Head of caudate nucleus (tissue), 42 donors: ENCODE measurements at places on chromosomes 3 and 15.

DNA sequence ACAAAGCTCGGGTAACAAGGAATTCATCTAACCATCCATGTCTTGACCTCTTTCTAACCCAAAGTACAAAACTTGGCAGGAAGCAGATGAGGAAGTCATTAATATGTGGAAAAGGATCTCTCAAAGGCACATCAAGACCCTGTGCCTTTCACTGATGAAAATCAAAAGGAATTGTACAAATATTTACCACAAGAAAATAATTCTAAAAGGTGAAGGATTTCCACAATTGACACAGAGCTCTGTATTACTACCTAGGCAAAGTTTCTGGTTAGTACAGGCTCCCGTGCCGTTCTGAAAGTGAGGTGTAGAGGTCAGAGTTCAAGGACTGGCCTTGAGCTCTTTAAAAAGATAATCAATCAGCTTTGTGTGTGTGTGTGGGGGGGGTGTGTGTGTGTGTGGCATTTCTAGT lies 239.7 kb upstream of the ICE2 start:
- DNase-seq, result no peak

DNA sequence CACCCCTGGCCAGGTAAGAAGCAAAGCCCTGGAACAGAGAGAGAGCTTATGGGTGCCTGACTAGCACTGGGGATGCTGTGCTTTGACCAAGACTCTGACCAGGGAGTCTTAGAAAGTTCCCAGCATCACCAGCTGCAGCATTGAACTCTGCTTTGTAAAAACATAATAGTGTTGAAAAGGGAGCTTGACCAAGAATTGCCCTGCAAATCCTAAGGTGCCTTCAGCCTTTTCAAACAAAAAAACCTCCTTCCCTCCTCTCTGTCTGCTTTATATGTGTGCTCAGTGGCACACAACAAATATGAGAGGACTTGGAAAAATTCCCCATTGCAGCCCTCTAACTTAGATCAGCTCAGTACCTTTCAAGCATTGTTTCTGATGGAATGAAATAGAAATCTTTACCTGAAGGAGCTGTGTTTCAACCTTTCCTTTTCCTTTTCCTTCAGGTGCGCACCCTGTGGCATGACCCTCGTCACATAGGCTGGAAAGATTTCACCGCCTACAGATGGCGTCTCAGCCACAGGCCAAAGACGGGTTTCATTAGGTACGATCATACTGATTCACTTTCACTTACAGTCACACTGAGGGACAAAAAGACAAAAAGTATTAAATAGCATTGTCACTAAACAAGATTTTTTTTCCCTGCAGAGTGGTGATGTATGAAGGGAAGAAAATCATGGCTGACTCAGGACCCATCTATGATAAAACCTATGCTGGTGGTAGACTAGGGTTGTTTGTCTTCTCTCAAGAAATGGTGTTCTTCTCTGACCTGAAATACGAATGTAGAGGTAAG lies 13.0 kb downstream of the THBS1 start:
- DNase-seq, result no peak

- no peak for DNase-seq
These were observed 111.1 kb downstream of the MAGI1 start for GRCh38 chr3:65927576-65927975.

DNA sequence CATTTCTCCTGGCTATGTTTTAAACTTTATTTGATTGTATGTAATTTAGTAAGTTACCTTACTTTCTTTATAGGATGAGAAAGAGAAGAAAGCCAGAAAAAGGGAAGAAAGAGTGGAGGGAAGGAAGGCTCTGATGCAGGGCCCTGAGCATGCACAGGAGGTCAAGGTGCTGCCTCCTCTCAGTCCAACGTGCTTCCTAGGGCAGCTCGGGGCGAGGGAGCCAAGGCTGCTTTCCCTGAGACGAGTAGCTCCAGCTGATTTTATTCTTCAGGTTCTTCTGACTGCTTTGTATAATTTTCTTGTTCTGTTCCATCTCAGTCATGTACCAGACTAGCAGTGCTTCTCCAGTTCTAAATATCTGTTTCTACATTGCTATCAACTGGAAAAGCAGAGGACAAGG lies 3.4 kb downstream of the CORO2B start:
- DNase-seq, result no peak

DNA sequence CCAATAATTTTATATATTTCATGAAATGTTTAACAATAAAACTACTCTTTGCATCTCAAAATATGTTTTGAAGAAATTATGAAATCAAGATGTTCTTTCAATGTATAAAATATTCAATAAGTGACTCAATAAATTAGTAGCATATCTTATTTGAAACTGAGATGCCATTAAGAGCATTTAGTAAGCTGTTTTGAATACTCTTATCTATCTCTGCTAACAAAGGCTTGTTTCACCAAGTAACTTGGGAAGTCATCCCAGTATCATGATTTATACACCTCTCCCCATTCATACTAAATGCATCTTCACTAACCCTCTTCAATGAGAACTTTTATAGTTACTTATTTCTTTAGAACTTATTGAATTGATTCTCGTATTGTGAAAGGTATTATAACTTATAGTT lies 43.1 kb downstream of the TNIK start:
- no peak for DNase-seq

DNA sequence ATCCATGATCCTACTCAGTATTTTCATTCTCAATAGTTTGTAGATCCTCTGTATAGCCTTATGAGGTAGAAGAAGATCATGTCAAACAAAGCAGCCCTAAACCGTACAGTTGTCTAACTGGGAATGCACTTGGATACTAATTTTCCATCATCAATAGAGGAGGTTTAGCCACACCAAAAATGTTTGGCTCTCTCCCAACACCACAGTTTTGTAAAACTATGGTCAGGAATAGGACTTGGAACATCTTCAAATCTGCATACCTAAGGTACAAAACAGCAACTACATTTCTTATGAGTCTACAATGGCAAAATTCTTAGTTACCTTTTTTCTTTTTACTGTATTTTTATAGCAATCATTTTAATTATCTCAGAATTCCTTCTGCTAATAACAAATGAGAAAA lies 1001.6 kb downstream of the ROBO2 start:
- no peak for DNase-seq

GRCh38 chr3:172151651-172152649 lies 112.6 kb downstream of the FNDC3B start:
- no peak for DNase-seq

DNA sequence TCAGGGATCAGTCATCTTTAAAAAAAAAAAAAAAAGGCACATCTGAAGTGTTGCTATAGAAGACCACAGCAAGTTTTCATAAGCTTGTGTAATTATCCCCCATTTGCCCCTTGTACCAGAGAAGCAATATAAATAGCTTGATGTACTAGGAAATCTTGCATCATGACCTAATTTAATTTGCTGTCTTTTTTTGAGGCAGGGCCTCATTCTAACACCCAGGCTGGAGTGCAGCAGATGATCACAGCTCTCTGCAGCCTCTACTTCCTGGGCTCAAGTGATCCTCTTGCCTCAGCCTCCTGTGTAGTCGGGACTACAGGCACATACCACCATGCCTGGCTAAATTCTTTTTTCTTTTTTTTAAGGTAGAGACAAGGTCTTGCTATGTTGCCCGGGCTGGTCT lies 88.7 kb downstream of the ARIH1 start:
- no peak for DNase-seq

- DNase-seq, result no peak
These were observed 38.4 kb downstream of the TMEM158 start for GRCh38 chr3:45187694-45188141.

GRCh38 chr3:194671511-194671899 lies 486 bp downstream of the LSG1 start:
- DNase-seq, result no peak

GRCh38 chr3:181326637-181327223 lies 337.2 kb upstream of the DNAJC19 start:
- no peak for DNase-seq

DNA sequence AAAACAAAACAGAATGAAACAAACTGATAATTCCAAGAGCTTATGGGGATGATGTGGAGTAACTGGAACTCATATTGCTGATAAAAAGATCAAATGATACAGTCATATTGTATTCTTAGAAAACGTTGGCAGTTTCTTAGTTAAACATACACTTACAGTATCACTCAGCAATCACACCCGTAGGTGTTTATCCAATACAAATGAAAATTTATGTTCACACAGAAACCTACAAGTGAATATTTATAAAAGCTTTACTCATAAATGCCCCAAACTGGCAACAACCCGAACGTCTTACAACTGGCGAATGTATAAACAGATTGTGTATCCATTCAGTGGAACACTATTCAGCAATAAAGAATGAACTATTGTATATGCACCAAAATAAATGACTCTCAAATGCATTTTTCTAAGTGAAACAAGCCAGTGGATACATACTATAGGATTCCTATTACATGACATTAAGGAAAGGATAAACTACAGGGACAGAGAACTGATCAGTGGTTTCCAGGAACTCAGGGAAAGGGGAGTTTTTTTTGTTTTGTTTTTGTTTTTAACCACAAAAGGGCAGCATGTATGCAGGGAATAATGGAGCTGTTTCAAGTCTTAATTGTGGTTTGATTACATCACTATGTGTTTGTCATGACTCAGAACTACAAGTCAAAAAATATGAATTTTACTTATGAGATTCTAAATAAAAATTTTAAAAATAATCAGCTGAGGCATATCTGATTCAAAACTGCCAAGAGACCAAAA lies 71.8 kb upstream of the NDUFB4 start:
- DNase-seq, result no peak

GRCh38 chr3:172305552-172305951 lies 142.7 kb downstream of the GHSR start:
- DNase-seq, result no peak

DNA sequence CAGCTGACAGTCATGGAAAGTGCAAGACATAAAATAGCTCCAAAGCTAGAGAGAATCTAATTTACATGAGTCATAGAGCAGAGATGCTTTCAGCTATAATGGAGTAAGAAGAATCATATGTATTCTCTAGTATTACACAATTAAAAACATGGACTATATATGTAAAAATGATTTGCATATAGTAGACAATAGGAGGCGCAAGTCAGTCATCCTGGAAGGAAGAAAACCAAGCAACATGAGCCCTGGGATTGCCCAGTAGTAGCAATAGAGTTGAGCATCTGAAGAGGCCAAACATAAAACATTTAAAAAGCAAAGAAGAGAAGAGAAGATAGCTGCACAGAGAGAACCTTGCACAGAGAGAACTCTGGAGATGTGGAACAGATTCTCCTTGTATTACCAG lies 455.0 kb downstream of the EPHA3 start:
- no peak for DNase-seq

DNA sequence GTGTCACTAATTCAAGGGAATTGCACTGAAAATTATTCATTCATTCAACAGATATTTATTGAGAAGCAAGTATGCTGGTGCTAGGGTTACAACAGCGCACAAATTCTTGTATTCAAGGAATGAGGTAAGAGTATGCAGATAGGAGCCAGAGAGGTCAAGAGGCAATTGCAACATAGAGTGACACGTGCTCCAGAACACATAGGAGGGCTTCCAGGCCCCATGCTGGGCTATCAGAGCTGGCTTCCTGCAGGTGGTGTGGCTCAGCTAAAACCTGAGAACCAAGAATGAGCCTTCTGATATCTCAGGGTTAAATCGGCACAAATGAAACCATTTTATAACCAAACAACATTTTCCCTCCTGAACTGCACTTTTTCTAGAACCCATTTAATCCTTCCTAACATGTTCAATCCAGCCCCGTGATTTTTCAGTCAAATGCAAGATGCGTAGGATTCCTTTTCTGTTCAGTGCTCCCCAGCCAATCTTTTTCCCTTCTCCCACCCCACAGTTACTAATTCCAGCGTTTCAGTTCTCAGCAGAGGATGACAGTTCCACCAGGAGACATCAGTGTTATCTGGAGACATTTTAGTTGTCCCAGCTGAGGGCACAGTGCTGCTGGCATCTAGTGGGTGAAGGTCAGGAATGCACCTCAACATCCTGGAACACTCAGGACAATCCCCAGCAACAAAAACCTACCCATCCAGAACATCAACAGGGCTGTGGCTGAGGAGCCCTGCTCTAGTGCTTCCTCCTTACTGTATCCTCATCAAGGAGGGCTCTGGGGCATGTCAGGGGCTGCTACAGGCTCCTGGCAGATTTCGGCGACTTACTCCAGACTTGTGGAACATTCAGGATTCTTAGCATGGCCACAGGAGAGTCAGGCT lies 13.1 kb downstream of the CCR5AS start:
- DNase-seq, result no peak

GRCh38 chr3:128610451-128611070 lies 40.1 kb downstream of the RPN1 start:
- DNase-seq, result no peak
